Left cardiac atrium (tissue), 4 donors: ENCODE measurements at places on chromosomes 12 and 14. TPM values are rescaled to one million over a fixed set of nuclear protein-coding genes. Genes with fewer than 3 reads are reported as not detected.

GRCh38 chr12:27913999-27914614, 58.4 kb downstream of the PTHLH start:
- no peak for DNase-seq

- no peak for DNase-seq
These were observed 9.4 kb downstream of the AKAP5 start for GRCh38 chr14:64474698-64475097.

GRCh38 chr12:85985996-85986395, 111.9 kb downstream of the NTS start:
- no peak for DNase-seq

GRCh38 chr12:47158792-47159191, 79.0 kb upstream of the AMIGO2 start:
- no peak for DNase-seq

Gene MYF6
- not detected for total RNA-seq

- DNase-seq, result no peak
These were observed 93.4 kb upstream of the TMEM233 start for GRCh38 chr12:119500209-119500608.

GRCh38 chr14:70023871-70024270, 144.7 kb downstream of the SMOC1 start:
- no peak for DNase-seq

GRCh38 chr14:92750994-92751400, 2.6 kb upstream of the LGMN start:
- peak; percentile 31 for DNase-seq

- DNase-seq, result no peak
These were observed at the start of gene INHBE for GRCh38 chr12:57454566-57455373. Gene INHBE, plus strand, starts transcription at chr12:57455307. Its CDS starts 230 bp downstream, at chr12:57455537.

- no peak for DNase-seq
These were observed 63.5 kb downstream of the GALNT16 start for GRCh38 chr14:69323266-69323998.

DNA sequence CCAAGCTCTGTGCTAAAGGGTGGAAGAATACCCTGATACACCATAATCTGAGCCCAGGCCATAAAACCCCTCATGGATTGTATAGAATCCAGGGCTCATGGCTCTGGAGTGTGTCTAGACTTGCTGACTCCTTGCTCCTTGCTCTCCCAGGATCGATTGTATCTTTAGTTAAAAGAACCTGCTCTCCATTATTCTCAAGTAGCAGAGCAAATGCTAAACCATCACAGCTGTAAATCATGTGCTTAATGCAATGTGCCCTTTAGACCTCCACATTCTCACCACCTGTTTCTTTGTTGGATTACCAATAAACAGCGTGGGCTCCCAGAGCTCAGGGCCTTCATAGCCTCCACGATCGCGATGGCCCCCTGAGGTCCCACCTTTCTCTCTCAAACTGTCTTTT, 411.6 kb upstream of the FBXO33 start:
- DNase-seq, result no peak

Gene SMARCD1
- total RNA-seq, result 27.7 TPM

- no peak for DNase-seq
These were observed 16.8 kb upstream of the RTRAF start for GRCh38 chr14:51972566-51972965.

DNA sequence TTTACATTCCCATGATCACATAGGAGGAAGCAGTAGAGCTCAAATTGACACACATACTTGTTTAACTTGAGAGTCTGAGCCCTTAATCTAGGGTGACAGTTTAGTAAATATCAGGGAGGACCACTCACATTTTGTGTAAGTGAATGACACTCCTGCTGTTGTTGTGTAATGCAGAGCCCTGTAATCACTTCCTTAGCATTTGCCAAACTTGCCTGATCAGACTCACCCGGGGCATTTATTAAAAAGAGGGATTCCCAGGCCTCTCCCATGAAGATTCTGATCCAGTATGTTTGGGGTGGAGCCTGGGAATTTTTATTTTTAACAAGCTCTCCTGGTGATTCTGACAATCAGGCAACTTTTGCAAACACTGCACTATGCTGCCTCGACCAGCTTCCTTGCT, 119.6 kb downstream of the NUAK1 start:
- no peak for DNase-seq

Gene ADAM20
- 0.60 TPM for total RNA-seq

- DNase-seq, result no peak
These were observed 383.3 kb downstream of the C12orf75 start for GRCh38 chr12:105713606-105714305.

DNA sequence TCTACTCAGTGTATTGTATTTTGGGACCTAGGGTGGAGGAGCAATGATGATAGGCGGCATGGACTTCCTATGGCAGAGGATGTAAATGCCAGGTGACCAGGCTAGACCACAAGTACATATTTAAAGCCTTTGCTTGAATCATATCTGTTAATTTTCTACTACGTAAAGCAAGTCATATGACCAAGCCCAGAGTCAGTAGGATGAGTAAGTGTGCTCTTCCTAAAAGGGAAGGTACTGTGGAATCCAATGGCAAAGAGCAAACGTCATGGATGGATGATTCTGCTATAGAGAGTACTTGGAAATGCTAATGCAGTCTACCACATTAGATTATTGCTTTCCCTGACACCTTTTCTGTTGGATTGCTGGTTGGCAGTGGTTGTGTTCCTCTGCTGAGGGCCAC, 16.8 kb downstream of the GPATCH2L start:
- no peak for DNase-seq

Gene GNG2
- 25.6 TPM for total RNA-seq

GRCh38 chr14:104282332-104283196, 144.2 kb downstream of the KIF26A start:
- DNase-seq, result peak; percentile 15

- DNase-seq, result no peak
These were observed 125.7 kb downstream of the TSPAN9 start for GRCh38 chr12:3202734-3203446.

GRCh38 chr14:32998433-32998832, 59.8 kb downstream of the NPAS3 start:
- no peak for DNase-seq

Gene RHOF
- total RNA-seq, result 14.7 TPM

GRCh38 chr12:96585977-96586376, 96.6 kb downstream of the CFAP54 start:
- DNase-seq, result no peak

Gene CCDC197
- total RNA-seq, result not detected

GRCh38 chr12:84741031-84741430, 171.6 kb downstream of the SLC6A15 start:
- no peak for DNase-seq

GRCh38 chr12:75782069-75782581, 249.5 kb downstream of the PHLDA1 start:
- no peak for DNase-seq

- no peak for DNase-seq
These were observed 1115.8 kb upstream of the ATXN7L3B start for GRCh38 chr12:73421832-73422231.

Gene DEPDC4
- total RNA-seq, result 0.55 TPM

Gene SMCO2
- total RNA-seq, result not detected

Gene BATF
- total RNA-seq, result 1.8 TPM

- no peak for DNase-seq
These were observed 8.2 kb upstream of the ACVR1B start for GRCh38 chr12:51943346-51943745.

Gene CMAS
- total RNA-seq, result 48.0 TPM

- DNase-seq, result no peak
These were observed 459.6 kb downstream of the ZFP36L1 start for GRCh38 chr14:68333262-68333661.

DNA sequence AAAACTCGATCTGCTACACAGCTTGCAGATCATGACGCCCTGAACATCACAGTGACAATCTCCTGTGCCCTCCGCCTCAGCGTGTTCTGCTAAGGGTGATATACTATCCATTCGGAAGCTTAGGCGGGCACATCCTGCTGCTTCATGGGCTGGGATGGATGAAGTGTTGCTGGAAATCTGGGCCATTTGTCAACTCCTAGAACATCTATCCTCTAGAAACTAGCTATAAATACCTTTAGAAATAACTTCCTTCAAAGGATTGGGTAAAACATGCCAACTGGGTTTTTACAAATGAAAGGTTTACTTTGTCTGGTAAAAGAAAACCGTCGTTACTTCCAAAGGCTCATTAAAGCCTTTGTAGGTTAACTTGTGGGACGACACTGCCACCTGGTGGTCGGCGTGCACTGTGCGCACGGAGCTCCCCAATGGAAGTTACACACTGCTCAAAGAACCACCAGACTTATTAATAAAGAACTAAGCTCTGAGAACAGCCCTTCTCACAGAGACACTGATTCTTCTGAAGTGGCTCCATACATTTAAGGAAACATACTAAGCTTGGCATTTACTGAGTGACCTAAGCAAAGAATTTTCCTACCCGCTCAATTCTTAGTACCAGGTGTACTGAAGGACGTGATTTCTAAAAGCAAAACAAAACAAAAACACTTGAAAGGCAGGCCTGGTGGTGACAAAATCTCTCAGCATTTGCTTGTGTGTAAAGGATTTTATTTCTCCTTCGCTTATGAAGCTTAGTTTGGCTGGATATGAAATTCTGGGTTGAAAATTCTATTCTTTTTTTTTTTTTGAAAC, 21.6 kb upstream of the CACNA2D4 start:
- DNase-seq, result peak; percentile 85

DNA sequence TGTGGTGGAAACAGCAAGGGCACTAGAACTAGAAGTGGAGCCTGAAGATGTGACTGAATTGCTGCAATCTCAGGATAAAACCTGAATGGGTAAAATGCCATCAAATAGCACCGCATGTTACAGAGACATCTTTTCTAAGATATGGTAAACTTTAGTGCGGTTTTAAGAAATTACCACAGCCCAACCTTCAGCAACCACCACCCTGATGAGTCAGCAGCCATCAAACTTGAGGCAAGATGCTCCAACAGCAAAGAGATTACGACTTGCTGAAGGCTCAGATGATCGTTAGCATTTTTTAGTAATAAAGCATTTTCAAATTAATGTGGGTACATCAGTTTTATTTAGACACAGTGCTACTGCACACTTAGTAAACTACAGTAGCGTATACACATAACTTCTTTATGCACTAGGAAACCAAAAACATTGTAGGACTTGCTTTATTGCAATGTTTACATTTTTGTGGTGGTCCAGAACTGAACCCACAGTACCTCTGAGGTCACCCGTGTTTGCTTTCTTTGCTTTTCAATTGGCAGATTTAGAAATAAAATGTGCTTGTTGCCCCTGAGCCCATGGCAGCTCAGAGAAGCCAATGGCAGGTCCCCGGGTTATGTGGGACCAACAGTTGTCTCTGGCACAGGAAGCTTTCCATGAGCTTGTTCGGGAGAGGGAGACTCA, 15.9 kb downstream of the GOLGA3 start:
- no peak for DNase-seq

Gene ADCY4
- 19.2 TPM for total RNA-seq

Gene STON2
- 19.1 TPM for total RNA-seq

DNA sequence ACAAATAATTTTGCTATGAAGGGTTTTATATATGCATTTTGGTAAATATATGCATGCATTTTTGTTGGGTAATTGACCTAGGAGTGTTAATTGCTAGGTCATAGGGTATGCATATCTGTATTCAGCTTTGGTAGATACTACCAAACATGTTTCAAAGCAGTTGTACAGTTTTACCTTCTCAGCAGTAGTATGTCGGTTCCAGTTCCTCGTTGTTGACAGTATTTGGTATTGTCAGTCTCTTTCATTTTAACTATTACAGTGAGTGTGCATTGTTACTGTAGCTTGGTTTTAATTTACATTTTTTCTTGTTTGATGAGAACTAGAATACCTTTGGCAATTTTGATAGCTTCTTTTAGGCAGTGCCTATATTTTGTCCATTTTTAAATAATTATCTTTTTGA, 98.9 kb downstream of the ARID2 start:
- no peak for DNase-seq
